ENCODE measurements at places on chromosomes 5 and 9.

DNA sequence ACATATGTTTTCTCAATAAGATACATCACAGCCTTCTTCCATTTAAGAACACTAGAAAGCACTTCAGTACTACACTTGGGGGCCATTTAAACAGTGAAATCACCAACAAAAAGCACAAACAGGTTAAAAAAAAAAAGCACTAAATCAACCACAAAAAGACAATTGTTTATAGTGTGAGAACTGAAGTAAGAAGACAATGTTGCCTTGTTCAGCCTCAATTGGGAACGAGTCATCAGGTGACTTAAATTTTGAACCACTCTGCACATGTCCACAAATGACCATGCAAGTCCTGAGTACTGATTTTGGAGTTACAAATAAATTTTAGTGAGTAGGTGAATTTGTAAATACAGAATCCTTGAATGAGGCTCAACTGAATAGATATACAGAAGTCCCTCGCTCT, 37.2 kb upstream of the HNRNPA0 start:
- no peak for DNase-seq

DNA sequence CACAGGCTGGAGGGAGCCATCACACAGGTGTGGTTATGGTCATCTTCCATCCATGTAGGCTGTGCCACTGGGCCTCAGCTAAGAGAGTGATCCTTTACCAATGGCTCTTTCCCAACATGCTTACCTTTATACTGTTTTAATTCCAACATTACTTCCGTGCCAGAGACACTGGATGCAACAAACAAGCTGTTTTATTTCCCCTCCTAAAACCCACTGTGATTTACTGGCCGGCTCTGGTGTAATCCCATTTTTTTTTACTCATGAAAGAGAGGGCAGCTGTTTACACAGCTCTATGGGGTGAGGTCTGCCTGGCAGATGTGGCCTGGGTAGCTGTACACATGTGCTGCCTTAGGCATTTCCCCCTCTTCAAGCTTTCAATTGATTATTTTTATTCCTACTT, 58.5 kb downstream of the MACROH2A1 start:
- DNase-seq = no peak

DNA sequence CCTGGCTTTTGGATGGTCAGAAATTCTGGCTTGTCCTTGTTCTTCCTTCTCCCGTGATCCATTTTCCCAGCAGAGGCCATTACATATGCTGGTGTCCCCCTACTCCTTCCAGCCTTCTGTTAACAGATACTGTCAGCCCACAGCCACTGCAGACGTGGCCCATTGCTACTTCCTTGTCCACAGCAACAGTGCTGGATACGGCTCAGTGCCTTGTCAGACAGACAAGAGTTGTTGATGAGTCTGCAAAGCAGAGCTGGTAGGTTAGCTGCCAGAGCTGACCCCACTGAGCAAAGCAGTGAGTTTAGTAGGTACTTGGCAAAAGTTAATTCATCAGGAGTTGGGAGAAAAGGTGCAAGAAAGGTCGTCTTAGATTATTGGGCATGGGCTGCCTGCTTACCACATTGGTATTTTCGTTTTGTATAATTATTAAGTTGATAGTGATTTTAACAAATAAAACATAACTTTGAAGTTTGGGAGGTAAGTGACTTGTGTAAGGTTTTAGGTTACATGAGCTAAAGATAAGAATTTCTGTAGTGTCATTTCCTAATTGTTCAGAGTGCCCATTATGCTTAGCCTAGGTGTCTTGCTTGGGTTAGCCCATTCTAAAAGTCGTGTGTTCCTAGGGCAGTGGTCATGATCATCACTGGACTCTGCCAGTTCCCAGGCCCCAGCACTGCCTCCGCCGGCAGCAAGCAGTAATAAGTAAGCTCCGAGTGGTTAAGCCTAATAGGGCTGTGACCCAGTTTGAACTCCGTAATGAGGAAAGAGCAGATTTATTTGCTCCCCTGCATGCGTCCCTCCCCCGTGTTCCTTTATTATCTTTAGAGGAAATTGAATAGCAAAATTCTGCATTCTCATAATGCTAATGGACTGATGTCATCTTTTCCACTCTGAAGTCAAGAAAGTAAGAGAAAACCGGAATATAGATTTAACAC, 292.0 kb downstream of the FANCC start:
- no peak for DNase-seq

DNA sequence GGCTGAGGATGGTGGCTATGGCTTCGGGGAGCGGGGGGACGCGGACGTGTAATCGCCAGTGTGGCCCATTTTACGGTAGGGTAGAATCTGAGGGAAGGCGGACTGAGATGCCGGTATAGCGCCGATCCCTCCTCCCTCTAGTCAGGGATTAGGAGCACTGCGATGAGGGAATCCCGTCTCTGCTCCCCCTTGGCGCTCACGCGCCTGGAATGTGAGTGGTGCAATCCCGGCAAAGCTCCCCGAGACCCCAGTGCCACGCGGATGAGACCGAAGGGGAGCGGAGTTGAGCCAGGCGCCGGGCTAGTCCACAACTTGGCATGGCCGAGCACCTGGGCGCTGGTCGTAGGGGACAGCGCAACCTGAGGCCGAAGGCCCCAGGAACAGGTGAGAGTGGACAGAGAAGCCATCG, 2.2 kb downstream of the NPR3 start:
- no peak for DNase-seq

GRCh38 chr9:84207491-84207951, 133.0 kb downstream of the SLC28A3 start:
- DNase-seq = no peak

- DNase-seq = peak; percentile 44
Measured at GRCh38 chr5:14595189-14595588, 13.6 kb downstream of the OTULINL start.

- DNase-seq = no peak
Measured at GRCh38 chr9:115456515-115456914, 338.6 kb upstream of the TNC start.
